ENCODE measurements at places on chromosomes 3 and 15. TPM values are rescaled to one million over a fixed set of nuclear protein-coding genes. Genes with fewer than 3 reads are reported as not detected.

The FES gene
- total RNA-seq: 83.9 TPM

The UBAP1L gene
- 4.8 TPM for total RNA-seq

The LRRC49 gene
- total RNA-seq: not detected

The CD86 gene
- 0.49 TPM for total RNA-seq

The GATM gene
- 3.7 TPM for total RNA-seq

DNA sequence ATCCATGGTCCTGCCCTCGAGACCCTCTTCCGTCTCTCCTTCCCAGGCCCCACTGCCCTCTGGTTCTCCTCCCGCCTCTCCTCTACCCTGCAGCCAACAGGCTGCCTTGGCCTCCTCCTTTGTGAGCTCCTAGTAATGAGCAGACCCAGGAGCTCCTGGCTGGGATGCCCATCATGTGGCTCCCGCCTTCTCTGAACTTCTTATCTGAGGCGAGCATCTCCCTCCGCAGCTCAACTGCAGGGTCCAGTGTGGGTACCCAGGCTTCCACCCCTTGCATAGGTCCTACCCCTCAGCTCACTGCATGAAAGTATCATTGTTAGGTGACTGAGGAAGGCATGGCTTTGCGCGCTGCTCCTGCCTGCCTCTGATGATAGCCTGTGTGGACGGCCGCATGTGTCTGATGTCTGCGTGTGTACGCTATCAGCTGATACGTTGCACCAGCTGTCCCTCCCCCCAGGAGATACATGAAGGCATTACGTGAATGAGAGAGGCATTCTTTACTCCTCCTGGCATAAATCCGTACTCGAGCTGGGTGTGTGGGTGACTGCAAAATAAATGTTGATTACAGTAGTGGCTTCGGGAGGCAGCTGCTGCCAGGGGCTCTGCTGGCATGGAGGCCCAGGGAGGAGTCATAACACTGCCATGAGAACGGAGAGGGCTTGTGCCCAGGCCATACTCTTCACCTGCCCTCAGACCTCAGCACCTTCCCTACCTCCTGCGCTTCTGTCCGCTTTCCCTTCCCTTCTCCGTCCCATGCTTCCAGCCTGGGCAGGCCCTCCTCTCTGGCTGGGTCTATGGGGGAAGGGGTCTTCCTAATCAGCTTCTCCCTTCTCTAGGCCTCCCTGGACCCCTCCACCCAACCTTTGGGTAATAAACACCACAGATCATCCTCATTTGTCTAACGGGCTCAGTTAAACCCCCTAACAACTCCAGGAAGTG, 48.8 kb downstream of the ZNF710 start:
- no peak for DNase-seq

DNA sequence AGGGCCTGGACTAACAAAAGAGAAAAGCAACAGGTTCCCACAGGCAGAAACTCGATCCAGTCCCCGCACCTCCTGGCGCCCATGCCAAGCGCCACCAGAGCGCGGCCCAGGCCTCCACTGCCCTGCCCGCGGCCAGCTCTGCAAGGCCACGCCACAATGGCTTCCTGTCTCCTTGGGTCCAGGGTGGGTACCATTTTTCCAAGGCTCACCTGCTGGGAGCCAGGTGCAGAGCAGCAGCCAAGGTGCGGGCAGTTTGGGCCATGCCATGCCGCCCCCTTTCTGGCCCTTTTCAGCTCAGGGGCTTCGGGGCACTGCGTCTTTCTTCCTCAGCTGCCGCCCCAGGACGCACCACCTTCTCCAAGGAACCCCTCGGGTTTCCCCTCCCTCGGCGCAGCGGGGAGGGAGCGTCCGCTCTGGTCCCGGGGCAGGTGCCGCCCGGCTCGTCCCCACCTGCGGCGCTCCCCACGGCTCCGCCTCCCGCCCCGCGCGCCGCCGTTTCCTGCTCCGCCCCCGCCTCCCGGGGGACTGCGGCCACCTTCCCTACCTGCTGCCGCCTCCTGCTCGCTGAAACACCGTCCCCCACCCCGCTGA, at the start of gene ILDR1:
TSS of gene ILDR1 (minus strand) at position 437 of the 591 bp plus-strand sequence. CDS start at position 267, 170 bp downstream.
- DNase-seq: peak; percentile 27

- no peak for DNase-seq
Observed at GRCh38 chr3:176293276-176293675, 904.0 kb downstream of the TBL1XR1 start.

DNA sequence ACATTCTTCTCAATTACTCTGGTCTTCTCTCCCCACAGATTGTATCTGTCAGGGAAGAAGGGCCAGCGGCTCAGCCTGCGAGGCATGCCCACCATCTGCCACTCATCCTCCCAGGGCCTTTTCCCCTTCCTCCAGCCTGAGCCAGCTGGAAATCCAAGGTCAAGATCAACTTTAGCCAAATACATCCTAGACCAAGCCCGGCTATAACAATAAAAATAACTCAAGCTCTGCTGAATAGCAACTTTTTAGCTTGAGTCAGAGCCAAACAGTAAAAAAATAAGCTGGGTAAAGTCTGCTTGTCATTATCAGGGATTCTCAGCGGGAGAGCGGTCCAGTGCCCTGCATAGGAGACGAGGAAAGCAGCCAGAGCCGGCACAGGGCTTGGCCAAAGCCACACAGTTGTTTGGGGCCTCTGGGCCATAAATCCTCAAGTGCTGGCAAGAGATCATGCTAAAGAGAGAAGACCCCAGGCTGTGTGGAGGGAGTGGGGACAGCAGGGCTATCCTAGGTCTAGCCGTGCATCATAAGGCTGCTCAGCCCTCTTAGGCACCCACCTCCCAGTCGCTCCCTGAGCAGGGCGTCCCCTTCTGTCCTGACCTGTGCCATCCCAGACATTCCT, 76.2 kb upstream of the HERC1 start:
- DNase-seq: no peak

DNA sequence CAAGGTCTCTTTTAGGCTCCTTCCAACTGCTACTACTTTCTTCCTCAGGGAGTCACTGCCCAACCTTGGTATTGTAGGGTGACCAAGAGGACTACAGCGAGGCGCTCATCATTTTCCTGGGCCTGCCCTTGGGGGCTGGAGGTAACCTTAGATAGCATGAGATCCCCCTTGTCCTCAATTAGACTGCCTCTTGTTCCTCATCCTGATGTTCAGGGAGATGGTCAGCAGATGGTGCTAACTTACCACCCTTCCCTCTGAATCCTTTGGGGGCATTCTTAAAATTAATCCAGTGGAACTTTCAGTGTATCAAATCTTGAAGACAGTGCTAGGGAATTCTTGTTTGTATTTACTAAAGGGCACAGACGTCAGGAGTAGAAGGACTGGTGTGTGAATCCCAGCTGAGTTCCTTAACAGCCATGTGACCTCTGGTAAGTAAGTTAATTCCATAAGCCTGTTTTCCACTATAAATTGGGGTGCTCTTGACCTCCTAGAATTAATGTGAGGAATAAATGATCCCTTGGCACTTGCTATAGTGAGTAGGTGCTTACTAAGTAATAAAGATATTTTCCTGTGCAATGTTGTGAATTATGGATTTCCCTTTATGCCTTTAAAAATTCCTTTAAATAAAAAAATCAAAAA, 4.1 kb upstream of the CLPX start:
- DNase-seq: peak; percentile 14

DNA sequence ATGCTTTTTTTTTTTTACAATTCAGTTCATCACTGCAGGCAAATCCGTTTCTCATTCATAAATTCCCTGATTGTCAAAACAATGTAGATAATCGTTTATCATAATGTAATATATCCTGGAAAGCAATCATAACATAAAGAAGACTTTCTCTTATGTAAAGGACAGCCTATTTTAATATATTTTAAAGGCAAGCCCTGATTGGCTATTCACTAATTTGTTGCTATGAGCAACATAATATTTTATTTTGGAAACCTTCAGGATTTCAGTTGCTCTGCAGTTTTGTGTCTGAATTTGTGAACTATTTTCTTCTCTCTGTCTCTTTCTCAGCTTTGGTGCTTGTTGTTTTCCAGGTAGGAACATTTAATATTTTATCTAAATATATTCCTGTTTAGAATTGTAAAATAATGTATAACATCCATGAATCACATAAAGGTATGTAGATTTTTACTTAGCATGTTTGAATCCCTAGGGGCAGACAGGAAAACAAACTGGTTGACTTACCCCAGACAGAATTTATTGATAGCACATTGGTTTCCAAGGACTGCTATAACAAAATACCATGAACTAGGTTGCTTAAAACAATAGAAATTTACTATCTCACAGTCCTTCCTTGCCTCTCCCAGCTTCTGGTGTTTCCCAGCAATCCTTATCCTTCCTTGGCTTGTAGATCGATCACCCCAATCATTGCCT, 253.5 kb downstream of the CDIN1 start:
- no peak for DNase-seq

DNA sequence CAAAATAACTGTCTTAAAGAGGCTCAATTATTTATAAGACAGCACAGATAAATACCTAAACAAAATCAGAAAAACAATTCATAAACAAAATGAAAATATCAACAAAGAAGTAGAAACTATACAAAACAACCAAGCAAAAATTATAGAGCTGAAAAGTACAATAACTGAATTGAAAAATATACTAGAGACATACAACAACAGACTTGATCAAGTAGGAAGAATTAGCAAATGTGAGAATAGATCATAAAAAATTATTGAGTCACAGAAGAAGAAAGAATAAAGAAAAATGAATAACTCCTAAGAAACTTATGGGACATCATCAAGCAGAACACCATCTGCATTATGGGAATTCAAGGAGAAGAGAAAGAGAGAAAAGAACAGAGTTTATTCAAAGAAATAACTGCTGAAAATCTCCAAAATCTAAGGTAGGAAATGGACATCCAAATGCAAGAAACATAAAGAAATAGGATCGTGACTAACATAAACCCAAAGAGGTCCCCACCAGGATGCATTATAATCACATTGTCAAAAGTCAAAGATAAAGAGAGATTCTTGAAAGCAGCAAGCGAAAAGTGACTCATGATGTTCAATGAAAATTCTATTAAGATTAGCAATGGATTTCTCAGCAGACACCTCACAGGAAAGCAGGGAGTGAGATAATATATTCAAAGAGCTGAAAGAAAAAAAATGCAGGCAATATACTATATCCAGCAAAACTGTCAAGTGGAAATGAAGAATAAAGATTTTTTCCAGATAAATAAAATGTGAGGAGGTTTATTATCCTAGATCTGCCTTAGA, 85.9 kb downstream of the DCLK3 start:
- no peak for DNase-seq

DNA sequence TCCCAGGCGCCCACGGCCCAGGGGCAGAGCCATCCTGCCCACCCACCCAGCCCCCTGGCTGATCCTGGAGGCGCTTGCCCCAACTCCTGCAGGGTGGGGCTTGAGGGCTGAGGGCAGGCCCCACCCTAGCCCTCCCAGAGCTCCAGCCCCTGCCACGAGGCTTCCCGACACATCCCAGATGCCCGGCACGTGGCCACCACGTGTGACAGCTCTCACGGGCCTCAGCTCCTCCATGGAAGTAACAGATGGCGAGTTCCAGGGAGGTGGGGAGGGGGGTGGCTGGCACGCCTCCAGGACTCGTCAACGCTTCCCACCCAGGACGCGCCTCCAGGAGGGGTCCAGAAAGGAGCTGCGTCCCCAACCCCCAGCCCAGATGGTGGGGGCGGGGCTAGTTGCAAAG, 29.1 kb downstream of the PLXND1 start:
- no peak for DNase-seq

GRCh38 chr15:96347181-96348111, 16.9 kb downstream of the NR2F2 start:
- no peak for DNase-seq

GRCh38 chr3:192825657-192826200, 91.9 kb downstream of the MB21D2 start:
- no peak for DNase-seq

- no peak for DNase-seq
Observed at GRCh38 chr15:99594916-99595315, 29.1 kb downstream of the MEF2A start.

GRCh38 chr3:115279939-115280338, 132.9 kb upstream of the ZBTB20 start:
- no peak for DNase-seq

DNA sequence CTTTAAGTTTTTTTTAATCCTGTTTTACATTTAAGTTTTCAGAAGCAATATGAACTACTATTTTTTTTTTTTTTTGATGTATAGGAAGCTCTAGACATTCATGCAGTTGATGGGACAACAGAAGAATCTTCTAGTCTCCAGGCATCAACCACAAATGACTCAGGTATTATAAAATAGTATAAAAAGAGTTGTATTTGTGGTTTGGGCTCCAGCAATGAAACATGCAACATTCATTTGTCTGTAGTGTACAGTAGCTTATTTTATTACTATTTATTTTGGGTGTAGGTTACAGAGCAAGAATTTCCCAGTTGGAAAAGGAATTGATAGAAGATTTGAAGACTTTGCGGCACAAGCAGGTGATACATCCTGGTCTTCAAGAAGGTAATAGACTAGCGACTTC, 38.6 kb downstream of the MGA start:
- no peak for DNase-seq

DNA sequence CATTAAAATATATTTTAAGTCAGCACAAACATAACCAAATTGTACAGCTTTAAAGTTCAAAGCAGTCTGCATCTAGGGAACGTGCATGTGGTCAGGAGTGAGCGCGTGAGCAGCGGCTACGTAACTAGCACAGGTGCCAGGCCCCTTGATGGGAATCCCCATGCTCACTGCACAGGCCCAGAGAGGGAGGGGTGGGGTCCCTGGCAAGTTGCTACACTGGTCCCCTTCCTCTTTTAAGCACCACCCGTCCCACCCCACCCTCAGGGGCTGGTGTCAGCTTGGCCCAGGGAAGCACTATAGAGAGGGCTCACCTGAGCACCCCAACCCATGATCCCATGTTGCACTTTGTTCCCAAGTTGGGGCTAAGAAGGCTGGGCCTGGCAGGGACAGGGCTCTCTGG, 835 bp upstream of the GMPPB start:
- DNase-seq: no peak

DNA sequence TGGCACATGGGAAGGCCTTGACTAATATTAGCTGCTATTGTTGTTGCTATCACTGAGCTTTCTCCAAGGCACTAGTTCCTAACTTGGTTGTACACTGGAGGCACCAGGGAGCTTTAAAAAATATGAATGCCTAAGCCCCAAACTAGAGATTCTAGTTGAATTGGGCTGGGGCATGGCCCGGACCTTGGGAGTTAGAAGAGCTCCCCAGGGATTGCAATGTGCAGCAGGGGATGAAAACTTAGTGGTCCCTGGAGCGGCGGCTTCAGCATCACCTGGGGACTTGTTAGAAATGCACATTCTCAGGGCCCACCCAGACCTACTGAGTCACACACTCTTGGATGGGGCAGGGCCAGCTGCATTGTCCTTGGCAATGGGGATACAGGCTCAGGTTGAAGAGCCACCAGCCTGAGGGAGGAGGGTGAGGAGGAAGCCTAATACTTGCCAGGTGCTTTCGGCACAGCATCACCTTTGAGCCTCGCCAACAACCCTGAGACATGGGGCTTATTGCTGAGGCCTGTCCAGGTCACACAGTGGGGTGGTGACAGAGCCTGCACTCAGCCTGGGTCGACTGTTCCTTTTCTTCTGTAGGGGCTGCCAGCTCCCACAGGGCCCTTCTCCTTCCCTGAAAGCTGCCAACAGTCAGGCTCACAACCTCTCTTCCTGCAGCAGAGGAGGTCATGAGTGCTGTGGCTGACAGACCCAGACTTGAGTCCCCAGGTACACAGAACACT, 84.5 kb downstream of the ATP2B2 start:
- no peak for DNase-seq
